Activated T-helper 17 cell treated with anti-CD3 and anti-CD28 coated beads, Interleukin-2, amount 50 U/mL, for 72 hours (primary cell): ENCODE measurements at places on chromosomes 3 and 15. TPM values are rescaled to one million over a fixed set of nuclear protein-coding genes. Genes with fewer than 3 reads are reported as not detected.

GRCh38 chr3:49352890-49353421, 5.2 kb downstream of the GPX1 start:
- no peak for ATAC-seq

GRCh38 chr3:188881954-188882641, 289.7 kb upstream of the TPRG1 start:
- no peak for ATAC-seq

DNA sequence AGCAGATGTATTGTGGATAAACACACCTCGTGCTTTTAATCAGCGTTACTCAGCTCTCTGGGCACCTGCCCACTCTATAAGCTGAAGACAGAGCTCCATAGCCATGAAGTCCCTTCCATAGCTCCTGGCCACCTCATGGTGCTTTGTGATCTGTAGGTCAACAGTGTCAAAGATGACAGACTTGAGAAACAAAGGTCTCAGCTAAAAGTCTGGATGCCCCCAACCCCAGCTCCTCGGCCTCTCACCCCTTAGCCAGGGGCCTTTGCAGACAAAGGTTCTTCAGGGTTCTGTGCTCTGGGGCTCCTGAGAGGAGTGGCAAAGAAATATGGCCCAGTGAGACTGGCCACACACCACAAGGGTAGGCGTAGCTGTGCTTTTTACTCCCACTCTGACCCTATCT, 168.6 kb downstream of the KLF13 start:
- ATAC-seq: no peak

GRCh38 chr3:112498914-112499711, at the start of gene BTLA:
TSS of gene BTLA (minus strand) at chr3:112499472. CDS start at chr3:112499358, 114 bp downstream.
- ATAC-seq: peak; percentile 58

DNA sequence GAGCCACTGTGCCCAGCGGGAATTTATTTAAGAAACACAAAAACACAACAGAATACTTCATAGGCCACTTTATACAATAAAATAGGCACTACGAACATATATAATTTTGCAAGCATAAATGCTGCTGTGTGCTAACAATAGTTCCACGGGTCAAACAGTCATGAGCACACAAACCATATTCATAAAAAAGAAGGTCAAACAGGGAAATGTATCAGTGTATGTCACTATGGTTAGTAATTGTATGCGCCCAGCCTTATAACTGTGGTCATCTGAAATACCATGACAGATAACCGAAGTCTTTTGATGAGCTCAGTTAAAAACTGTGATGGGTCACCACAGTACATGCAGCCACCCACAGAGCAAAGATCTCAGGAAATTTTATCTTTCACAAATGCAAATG, 38.1 kb upstream of the NR2C2 start:
- no peak for ATAC-seq

DNA sequence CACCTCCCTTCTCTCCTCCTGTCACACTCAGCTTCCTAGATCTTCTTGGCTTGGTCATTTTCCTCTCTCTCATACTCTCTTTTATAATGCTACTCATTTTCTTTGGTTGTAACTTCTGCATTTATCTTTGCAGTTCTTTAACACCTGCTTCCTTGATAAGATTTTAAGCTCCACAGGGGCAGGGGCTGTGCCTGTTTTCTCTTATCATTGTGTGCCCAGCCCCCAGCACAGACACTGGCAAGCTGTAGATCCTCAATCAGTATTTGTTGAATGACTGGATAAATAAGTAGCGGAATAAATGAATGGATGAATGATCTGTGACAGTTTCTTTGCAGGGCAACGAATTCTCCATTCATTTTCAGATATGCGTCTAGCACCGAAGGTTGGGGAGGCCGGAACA, 64.3 kb upstream of the MEX3B start:
- no peak for ATAC-seq

- no peak for ATAC-seq
Observed at GRCh38 chr15:80480909-80481308, 76.7 kb downstream of the ARNT2 start.

- ATAC-seq: no peak
Observed at GRCh38 chr15:65213241-65213640, 2.0 kb upstream of the CILP start.

DNA sequence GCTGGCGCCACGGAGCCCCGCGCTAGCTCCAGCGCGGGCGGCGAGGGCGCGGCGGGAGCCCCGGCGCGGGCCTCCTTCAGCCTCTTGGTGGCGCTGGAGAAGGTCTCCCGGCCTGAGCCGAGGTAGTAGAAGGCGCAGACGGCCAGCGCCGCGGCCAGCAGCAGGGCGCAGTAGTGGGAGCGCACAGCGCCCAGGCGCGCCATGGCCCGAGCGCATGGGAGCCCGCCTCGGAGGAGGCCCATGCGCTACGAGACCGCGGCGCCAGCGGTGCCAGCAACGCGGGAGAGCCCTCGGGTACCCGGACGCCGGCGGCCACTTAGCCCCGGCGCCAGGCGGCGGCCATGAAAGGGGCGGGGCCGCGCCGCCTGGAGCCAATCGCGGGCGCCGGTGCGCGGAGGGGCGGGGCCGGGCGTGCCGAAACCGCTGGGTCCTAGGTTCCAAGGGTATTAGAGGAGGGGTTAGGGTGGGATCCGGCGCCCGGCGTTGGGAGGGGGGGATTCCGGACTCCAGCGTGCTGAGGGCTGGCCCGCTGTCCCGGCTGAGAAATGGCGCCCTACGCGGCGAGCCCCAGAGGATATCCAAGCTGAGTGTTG, at the start of gene XXYLT1:
Gene XXYLT1 (minus strand): TSS at position 343 of the 593 bp plus-strand sequence. CDS start 101 bp downstream, at position 242.
- ATAC-seq: peak; percentile 90

GRCh38 chr3:51522273-51522962, 16.1 kb upstream of the RAD54L2 start:
- ATAC-seq: no peak

GRCh38 chr3:178097576-178097975, 438.7 kb upstream of the KCNMB2 start:
- ATAC-seq: no peak

GRCh38 chr3:38644662-38645053, 4.8 kb downstream of the SCN5A start:
- no peak for ATAC-seq

DNA sequence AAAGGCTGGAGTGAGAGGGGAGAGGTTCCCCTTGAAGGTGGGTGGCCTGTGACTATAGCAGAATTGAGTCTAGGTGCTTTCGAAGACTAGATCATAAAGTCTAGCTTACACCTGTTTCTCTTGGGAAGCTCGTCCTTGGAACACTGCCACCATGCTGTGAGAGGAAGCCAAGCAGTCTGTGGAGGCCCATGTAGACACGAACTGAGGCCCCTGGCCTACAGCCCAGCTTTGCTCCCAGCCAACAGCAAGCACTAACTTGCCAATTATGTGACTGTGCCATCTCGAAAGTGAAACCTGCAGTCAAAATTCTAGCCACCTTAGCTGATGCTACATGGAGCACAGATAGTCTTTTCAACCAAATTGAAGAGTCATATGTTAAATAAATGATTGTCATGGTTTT, 190.5 kb upstream of the NECTIN3 start:
- ATAC-seq: no peak

GRCh38 chr3:126212620-126213378, 32.4 kb upstream of the ALDH1L1 start:
- ATAC-seq: no peak

DNA sequence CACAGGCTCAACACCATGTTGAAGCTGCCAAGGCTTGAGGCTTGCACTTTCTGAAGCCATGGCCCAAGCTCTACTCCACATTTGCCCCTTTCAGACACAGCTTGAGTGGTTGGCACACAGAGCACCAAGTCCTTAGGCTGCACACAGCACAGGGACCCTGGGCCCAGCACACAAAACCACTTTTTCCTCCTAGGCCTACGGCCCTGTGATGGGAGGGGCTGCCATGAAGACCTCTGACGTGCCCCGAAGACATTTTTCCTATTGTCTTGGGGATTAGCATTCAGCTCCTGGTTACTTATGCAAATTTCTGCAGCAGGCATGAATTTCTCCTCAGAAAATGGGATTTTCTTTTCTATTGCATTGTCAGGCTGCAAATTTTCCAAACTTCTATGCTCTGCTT, 445.5 kb downstream of the NLGN1 start:
- ATAC-seq: no peak

The RAB6B gene
- 0.19 TPM for total RNA-seq

The GATM gene
- total RNA-seq: 1.7 TPM

The EPHB3 gene
- total RNA-seq: 0.11 TPM

The KAT2B gene
- total RNA-seq: 109 TPM

The ARHGAP31 gene
- 14.0 TPM for total RNA-seq

The DUOXA2 gene
- not detected for total RNA-seq
